ENCODE measurements at places on chromosomes 7 and 10.

DNA sequence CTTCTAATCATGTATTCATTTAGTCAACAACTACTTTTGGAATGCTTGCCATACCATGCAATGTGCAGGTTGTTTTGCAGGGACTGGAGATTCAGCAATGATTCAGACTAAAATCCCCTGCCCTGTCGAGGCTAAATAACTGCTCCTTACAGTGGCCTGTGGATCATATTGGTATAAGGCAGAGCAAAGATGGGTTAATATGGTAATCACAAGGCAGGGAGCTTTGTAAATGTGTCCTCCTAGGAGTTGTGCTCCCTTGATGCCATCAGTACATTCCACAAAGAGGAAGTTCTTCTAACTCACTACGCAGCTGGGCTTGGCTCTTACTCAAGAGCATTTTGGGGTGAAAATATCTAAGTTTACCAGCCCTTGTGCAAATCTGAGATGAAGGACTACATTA, 614 bp upstream of the IFIT2 start:
- no peak for DNase-seq

DNA sequence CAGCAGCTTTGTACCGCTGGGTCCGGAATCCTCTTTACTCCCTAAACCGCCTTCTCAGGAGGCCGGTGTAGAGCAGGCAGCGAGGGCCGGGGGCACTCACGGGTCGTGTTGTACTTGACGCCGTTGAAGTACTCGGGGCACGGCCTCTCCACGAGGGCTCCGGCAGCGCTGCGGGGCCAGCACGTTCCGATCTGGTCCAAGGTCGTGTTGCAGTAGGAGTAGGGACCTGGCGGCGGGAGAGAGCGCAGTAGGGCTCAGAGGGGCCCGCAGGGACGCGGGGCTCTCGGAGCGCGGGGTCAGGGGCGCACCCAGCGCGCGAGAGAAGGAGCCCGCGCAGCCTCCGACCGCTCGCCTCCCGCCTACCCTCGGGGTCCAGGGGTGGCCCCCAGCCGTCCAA, 443 bp downstream of the CRHR2 start:
- DNase-seq, result no peak

- DNase-seq, result no peak
Observed at GRCh38 chr7:74043523-74043951, 15.6 kb downstream of the ELN start.

- DNase-seq, result no peak
Observed at GRCh38 chr10:8049865-8050555, 4.5 kb upstream of the GATA3 start.

DNA sequence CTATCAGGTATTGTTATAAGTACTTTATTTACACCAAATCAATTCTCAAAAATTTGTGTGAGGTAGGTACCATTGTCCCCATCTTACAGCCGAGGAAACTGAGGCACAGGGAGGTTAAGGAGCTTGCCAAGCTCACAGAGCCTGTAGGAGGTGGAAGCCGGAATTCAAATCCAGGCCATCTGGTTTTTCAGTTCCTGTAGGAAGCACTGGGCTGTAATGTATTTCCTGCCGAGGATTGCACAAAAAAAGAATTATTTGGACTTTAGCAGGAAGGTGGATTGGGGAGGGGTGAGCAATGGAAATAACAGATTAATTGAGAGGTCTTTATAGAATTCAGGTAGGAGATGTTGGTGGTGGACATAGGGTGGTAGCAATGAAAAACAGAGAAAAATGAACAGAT, 315.3 kb upstream of the AUTS2 start:
- DNase-seq, result no peak

GRCh38 chr10:3048119-3049019, 19.0 kb upstream of the PFKP start:
- DNase-seq, result no peak

DNA sequence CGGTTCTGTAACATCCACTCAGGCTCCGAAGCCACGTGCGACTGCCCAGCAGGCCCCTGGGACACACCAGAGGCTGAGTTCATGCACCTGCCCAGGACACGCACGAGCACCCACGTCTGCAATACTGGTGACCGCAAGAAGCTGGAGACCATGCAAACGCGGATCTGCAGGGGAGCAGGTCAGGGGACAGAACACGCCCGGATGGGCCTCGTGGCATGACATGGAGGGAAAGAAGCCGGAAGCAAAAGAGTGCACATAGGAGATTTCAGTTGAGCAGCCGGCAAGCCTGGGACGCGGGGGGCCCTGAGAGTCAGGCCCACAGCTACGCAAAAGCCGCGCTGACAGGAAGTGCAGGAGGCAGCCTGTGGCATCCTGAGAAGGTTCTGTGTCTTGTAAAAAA, 73.7 kb downstream of the FOXL3 start:
- no peak for DNase-seq

GRCh38 chr7:25752967-25753791, 398.8 kb upstream of the NFE2L3 start:
- no peak for DNase-seq

- no peak for DNase-seq
Observed at GRCh38 chr10:89785095-89785494, 83.7 kb downstream of the KIF20B start.

- DNase-seq, result no peak
Observed at GRCh38 chr7:105909742-105910141, 33.3 kb upstream of the ATXN7L1 start.

- no peak for DNase-seq
Observed at GRCh38 chr10:38050212-38050611, 39.7 kb downstream of the ZNF33A start.

DNA sequence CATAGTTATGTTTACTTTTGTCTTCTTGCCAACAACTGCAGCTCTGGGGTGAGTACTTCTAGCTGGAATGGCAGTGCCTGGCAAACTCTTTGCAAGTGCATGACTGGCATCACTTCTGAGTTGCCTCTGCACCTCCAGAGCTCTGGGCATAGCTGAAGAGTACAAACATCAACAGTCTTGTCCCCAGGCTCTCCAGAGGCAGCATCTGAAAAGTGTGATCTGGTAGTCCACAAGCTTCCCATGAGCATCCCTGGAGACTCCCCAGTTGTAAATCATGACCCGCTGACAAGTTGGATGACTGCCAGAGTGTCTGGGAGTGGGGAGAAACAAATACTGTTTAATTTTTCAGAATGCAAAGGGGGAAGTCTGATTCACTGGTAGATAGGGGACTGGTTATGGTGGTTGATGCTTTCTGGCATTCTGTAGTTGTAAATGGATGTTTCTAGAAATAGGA, 138.9 kb upstream of the CDK13 start:
- DNase-seq, result no peak

Measured in HS-5 (cell line).